ENCODE measurements at places on chromosomes 6 and 20.

DNA sequence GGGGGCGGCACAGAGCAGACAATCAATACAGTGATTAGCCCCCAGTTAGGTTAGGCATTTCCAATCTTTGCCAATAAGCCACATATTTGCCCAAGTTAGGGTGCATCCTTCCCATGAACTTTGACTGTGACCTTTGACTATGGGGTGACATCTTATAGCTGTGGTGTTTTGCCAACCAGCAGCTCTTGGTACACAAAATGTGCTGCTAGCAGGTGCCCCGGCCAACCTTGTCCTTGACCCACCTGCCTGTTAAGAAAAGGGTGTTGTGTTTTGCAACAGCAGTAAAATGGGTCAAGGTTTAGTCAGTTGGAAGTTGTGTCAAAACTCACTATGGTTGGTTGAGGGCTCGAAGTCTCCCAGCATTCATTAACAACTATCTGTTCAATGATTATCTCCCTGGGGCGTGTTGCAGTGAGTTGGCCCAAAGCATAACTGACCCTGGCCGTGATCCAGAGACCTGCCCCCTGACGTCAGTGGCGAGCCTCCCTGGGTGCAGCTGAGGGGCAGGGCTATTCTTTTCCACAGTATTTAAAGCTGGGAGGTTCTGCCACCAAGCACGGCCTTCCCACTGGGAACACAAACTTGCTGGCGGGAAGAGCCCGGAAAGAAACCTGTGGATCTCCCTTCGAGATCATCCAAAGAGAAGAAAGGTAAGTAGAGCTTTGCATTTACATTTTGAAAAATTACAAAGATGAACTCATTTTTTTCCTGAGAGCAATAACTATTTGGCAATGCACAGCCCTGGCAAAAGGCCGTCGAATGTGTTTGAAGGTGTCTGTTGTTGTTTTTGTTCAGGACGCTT is at the start of gene PCK1:
Gene PCK1 (plus strand): TSS at position 557 of the 802 bp plus-strand sequence. CDS start 302 bp downstream, outside the sequence.
- DNase-seq: no peak

GRCh38 chr6:141467041-141467440 is 665.7 kb upstream of the GJE1 start:
- DNase-seq: no peak

DNA sequence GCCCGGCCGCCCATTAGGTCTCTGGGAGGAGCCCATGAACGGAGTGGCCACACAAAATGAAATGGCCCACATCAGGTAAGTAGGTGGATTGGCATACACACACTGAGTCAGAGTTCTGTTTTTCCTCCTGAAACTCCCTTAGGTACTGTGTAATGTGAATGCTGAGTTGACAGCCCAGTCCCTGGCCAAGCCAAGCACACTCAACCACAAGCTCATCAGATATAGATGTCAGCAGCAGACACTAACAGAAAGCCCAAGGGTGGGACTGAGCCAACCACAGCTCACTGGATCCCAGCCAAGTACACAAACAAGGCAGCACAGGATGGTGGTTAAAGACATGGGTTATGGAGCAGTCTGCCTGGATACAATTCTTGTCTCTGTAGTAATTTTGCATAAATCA is 403.4 kb downstream of the GJA1 start:
- no peak for DNase-seq

GRCh38 chr6:142913036-142913510 is 31.9 kb downstream of the HIVEP2 start:
- no peak for DNase-seq

DNA sequence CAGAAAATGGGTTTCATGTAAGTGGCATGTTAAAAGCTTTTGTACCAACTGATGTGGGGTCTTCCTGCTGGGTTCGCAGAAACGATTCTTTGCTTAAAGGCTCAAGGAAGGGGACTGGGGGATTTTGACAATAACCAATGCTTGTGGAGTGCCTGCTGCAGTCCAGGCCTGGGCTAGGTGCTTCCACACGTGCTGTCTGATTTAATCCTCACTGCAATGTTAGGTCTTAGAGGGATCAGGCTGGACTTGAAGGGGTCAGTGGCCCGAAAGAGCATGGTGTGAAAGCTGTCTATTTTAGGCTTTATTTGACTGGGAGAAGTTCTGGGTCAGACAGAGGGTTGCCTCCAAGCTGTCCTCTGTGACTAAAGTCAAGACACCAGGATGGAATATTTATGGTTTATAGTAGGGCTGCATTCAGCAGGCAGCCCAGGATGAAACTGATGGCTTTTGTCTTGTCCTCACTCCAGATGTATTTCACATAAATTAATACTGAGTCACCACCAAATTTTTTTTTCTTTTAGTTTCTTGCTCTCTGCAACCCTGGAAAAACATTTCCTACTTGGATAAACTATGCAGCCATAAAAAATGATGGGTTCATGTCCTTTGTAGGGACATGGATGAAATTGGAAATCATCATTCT is 219.1 kb downstream of the ZMYND8 start:
- no peak for DNase-seq

Measured in activated T-cell treated with anti-CD3 and anti-CD28 coated beads for 1 hour (primary cell).